NCI-H187 treated with DMSO at 0.1 percent for 48 hours (cell line): ENCODE measurements at places on chromosomes 11 and 22.

DNA sequence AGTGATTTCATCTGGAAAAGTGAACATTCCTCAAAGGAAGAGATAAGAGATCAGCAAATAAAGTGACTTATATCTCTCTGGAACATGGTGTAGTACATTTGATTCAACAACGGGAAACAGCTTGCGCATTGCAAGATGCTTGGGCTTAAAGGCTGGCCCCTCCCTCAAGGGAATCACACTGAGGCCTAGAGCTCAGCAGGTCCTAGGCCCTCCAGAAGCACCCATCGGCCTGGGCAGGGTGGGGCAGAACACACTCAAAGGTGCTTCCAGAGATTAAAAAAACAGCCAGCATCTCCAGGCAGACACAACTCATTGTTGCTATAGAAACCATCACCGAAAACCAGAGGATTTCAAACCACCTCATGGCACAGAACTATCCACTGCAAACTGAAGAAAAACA lies 69.0 kb upstream of the ARFGAP3 start:
- DNase-seq = no peak

DNA sequence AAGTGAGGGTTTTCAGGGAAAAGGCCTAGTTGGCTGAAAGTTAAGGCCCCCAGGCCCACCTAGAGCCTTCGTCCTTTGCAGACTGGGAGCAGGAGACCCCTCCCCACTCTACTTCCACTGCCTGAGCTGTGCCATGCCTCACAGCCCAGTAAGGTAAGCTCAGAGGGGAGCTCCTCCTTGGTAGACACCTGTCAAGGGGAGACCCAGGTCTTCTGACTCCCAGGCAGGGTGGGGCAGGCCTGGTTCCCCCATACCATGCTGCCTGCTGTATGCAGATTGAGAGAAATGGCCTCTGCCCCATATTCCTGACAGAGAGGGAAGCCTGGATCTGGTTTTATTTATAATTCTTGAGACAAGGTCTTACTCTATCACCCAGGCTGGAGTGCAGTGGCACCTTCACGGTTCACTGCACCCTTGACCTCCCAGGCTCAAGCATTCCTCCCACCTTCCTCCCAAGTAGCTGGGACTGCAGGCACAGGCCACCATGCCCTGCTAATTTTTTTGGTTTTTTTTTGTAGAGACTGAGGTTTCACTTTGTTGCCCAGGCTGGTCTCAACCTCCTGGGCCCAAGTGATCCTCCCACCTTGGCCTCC lies 697 bp downstream of the RAB36 start:
- DNase-seq = no peak

DNA sequence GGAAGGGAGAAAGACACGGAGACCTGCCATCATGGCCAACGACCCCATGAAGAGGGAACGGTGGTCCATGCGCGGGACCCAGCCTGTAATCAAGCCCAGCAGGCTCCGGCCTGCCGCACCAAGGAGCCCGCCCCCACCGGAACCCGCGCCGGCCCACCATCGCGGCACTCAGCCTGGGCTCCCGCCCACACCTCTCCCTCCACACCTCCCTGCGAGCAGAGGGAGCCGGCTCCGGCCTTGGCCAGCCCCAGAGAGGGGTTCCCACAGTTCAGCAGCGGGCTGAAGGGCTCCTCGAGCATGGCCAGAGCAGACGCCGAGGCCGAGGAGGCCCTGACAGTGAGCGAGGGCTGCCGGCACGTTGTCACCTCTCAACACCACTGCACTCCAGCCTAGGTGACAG lies 1302.8 kb upstream of the CNTN5 start:
- no peak for DNase-seq

GRCh38 chr11:104812103-104812788 lies 86.0 kb downstream of the CASP12 start:
- DNase-seq = no peak

DNA sequence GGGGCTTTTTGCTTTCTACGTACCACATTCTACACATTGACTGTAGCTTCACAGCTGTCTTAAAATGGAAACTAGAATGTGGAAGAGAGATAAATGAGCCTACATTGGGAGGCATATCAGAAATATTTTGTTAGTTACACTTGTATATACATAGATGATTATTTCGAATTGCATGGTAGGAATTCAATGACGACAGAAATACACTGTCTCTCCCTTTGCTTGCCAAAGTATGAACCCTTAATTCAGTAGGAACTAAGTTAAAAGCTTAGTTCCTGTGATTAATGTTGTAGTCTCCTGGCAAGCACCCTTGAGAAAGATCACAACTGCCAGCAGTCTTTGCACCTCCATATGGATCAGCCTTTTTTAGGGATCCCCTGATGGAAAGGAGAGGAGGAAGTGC lies 10.1 kb downstream of the C11orf87 start:
- DNase-seq = no peak

DNA sequence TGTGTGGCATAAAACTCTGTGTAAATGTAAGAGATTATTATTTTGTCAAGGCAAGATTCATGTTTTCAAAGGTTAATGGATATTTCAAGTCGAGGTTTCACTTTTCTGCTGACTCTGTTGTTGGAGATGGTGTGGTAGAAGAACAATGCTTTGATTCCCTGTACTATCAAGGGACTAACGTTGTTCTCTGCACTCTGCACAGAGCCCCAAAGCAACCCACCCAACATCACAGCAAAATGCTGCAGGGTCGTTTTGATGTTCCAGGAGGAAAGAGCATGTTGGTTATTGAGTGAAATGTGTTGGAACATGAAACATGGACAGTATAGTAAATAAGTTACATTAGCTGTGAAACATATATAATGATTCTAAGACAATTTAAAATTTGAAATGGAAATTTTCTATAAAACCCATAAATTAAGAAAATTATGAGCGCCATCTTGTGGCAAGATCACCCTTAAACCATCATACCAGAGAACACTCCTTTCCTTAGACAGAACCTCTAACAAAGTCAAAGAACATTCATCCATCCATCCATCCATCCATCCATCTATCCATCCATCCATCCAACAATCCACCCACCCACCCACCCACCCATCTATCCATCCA lies 164.4 kb upstream of the ZBED5 start:
- DNase-seq = no peak

GRCh38 chr11:84249344-84250135 lies 963.4 kb upstream of the CCDC90B start:
- no peak for DNase-seq

DNA sequence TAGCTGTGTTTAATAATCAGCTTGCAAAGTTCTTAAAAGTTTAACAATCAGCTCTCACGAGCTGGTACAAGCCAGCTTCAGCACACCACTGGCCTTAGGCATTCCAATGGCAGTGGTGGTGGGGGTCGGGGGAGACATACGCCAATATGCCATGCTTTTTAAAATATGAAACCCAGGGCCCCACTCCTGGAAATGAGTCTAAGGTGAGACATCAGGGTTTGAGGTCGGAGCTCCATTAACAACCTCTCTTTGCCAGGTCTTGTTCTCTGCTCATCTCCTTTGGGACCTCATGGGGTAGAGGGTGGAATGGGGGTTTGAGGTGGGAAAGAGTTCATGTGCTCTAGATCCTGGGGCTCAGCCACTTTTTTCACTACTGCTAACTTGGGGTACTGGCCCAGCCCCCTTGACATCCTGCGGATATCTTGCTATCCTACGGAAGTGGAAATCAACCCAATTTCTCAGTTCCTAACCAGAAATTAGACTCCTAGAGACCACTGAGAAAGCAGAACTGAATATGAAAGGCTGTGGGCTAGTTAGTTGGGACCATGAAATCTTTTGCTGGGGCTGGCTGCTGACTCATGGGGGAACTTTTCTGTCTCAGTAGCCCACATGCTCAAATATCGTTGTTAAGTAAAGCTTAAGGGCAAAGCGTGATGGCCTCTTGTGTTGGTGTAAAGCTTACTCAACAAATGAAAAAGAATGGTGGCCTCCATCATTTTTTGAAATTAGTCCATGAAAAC lies 90.1 kb downstream of the PDHX start:
- DNase-seq = no peak
